ENCODE measurements at places on chromosomes 7 and 10.

- DNase-seq: no peak
These were observed 38.1 kb downstream of the KIAA1549 start for GRCh38 chr7:138943061-138943460.

DNA sequence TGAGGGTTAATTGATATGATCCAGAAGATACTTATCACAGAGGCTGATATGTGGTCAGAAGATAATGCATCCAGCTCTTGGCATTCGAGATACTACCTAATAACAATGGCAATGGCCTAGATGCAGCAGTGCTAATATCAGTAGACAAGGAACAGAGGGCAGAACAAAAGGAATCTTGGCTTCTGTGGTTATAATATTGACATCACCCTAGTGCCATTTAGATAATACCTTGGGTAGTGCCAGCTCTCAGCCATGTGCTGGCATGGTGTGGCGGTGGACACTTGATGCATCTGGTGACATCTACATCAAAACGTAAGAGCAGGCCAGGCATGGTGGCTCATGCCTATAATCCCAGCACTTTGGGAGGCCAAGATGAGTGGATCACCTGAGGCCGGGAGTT, 101.8 kb downstream of the CALN1 start:
- DNase-seq: no peak

DNA sequence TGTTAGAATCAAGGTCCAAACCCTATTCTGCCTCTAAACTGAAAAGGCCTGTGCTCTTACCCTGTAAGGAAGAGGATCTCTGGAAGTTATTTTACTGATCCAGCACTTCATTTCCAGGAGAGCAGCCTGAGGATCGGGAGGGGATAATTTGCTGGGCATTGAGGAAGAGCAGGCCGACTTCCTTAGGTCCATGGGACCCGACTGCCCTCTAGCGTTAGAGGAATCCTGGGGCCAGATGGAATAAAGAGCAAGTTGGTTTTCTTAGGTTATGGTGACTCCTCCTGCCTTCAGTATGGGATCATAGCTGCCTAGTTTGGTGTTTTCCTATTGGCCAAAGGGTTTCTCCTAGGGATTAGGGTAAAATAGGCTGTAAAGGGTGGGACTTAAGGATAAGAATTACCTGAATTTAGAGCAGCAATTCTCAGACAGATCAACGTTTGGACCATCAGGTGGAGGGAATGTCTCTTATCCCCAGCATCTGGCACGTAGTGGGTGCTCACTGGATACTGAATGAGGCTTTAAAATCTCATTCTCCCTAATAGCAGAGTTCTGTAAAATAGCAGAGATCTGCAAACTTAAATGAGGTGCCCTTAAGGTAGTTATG, 40.0 kb upstream of the SORBS1 start:
- DNase-seq: peak; percentile 73

- DNase-seq: no peak
These were observed 12.9 kb upstream of the SEPTIN7 start for GRCh38 chr7:35787925-35788324.

GRCh38 chr7:50502001-50502684, 52.0 kb upstream of the FIGNL1 start:
- no peak for DNase-seq

GRCh38 chr7:71538210-71538609, 406.3 kb downstream of the GALNT17 start:
- DNase-seq: no peak

Measured in NAMALWA (cell line).